ENCODE measurements at places on chromosomes 2 and 18.

GRCh38 chr2:19228715-19229114 is 129.7 kb downstream of the OSR1 start:
- H3K4me3 ChIP-seq: no peak overlapping the region
- DNase-seq: no peak
- H3K36me3 ChIP-seq: no peaks in the 10 kb centered on the region
- H3K4me1 ChIP-seq: no peaks in the 10 kb centered on the region
- no peak overlapping the region for H3K27ac ChIP-seq

GRCh38 chr18:36432880-36433555 is 135.5 kb downstream of the FHOD3 start:
- no peak overlapping the region for H3K27ac ChIP-seq
- no peaks in the 10 kb centered on the region for H3K4me1 ChIP-seq
- H3K4me3 ChIP-seq: no peak overlapping the region
- H3K36me3 ChIP-seq: no peaks in the 10 kb centered on the region
- DNase-seq: no peak
- peaks cover 1% of the 10 kb centered on the region for H3K27me3 ChIP-seq

- no peak overlapping the region for H3K4me3 ChIP-seq
- peaks cover 8% of the 10 kb centered on the region for H3K36me3 ChIP-seq
- H3K27me3 ChIP-seq: peaks cover 4% of the 10 kb centered on the region
- no peak for DNase-seq
- H3K4me1 ChIP-seq: peaks cover 28% of the 10 kb centered on the region
Observed at GRCh38 chr2:234147335-234147861, 96.9 kb downstream of the SPP2 start.

- peaks cover 2% of the 10 kb centered on the region for H3K36me3 ChIP-seq
- peaks cover 20% of the 10 kb centered on the region for H3K27me3 ChIP-seq
- no peak for DNase-seq
Observed at GRCh38 chr18:34867520-34867919, 157.4 kb downstream of the DTNA start.

GRCh38 chr18:23210526-23210925 is 75.2 kb downstream of the CABLES1 start:
- H3K27me3 ChIP-seq: no peaks in the 10 kb centered on the region
- DNase-seq: no peak
- no peak overlapping the region for H3K27ac ChIP-seq
- no peak overlapping the region for H3K4me3 ChIP-seq
- peaks cover 5% of the 10 kb centered on the region for H3K36me3 ChIP-seq

- no peak overlapping the region for H3K4me3 ChIP-seq
- no peak for DNase-seq
- H3K4me1 ChIP-seq: no peaks in the 10 kb centered on the region
- H3K27me3 ChIP-seq: no peaks in the 10 kb centered on the region
Observed at GRCh38 chr2:79219383-79219988, 59.9 kb upstream of the REG3A start.

DNA sequence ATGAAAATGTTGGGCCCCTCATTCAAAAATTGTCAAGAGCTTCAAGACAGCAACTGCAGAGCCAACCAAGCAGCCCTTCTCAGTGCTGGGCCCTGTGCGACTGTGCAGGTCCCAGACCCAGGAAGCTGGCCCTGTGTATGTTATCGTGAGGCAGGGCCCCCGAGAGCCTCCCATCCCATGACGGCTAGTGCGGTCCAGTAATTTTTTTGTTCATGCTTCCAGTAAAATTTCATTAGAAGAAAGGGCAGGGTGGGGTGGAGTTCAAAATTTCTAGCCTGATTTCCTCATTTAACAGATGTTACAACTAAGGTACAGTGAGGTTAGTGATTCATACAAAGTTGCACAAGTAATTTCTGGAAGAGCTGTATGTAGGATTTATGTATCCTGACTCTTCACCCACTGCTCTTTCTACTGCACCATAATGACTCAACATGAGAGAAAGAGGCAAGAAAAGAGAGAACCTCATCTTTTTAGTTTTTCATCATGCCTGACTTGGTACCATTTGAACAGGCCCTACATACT is 105.5 kb downstream of the ZEB2 start:
- no peak for DNase-seq
- H3K27me3 ChIP-seq: no peaks in the 10 kb centered on the region
- peaks cover 29% of the 10 kb centered on the region for H3K4me1 ChIP-seq

DNA sequence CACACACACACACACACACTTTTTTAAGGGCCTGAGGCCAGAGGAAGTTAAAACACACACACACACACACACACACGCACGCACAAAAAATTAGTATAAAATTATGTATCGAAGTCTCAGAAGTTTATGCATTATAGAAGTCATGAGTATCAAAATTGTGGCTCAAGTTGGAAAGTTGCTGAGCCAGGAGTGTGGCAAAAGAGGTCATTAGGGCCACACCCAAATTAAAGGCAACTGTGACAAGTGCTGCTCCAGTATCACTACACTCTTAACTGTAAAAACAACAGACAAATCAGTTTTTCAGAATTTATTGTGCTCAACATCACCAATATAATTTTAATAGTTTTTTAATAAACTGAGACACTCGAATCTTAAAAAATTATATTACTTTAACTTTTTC is 36.9 kb downstream of the YWHAQ start:
- H3K4me1 ChIP-seq: peaks cover 71% of the 10 kb centered on the region
- no peak for DNase-seq
- H3K27me3 ChIP-seq: no peaks in the 10 kb centered on the region
- H3K4me3 ChIP-seq: no peak overlapping the region

GRCh38 chr18:13247506-13247905 is 28.9 kb downstream of the LDLRAD4 start:
- H3K27ac ChIP-seq: no peak overlapping the region
- peaks cover 2% of the 10 kb centered on the region for H3K27me3 ChIP-seq

DNA sequence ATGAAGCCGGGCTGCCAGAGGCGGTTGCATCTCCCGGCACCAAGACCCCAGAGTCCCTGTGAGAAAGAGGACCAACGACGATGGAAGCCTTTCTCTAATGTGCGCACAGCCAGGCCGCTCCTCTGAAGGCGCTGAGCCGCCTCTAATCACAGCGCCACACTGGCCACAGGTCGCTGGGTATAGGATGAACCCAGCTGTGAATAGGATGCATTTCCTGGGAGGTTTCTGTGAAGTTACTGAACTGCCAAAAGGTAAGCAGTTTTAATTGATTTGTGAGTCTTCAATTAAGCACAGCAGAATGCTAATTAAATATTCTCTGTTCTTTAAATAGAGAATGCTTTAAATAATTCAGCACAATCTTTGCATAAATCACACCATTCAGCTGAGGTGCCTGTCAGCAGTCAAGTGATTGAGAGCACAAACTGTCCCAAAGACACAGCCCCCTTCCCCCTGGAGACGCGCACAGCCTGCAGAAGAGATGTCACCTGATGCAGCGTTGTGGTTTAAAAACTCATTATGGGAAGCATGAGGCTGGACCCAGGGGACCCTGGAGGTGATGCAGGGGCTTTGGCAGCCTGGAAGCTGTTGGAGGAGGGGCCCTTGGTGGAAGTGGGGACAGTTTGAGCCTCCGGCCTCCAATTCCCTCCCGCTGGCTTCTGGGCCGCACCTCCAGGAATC is 98.1 kb downstream of the RTP5 start:
- no peaks in the 10 kb centered on the region for H3K27me3 ChIP-seq
- peaks cover 21% of the 10 kb centered on the region for H3K4me1 ChIP-seq
- DNase-seq: no peak
- H3K27ac ChIP-seq: no peak overlapping the region
- no peaks in the 10 kb centered on the region for H3K36me3 ChIP-seq

DNA sequence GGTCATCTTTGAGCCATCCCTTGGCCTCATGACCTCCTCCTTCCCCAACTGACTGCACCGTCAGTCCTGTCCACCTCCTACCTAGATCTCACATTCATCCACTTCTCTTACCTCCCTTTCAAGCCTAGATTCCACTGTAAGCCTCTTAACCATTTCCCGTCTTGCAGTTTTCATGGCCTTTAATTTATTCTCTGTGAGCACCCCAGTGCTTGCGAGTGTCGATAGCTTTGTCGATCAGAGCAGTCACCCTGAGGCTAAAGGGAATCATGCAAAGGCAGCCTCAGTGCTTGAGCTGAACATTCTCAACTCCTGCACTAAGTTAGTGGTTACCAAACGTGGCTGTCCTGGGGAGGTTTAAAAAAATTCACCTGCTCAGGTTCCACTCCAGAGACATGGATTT is 14.7 kb downstream of the ARHGAP25 start:
- H3K36me3 ChIP-seq: peaks cover 49% of the 10 kb centered on the region
- peaks cover 90% of the 10 kb centered on the region for H3K4me1 ChIP-seq
- no peaks in the 10 kb centered on the region for H3K27me3 ChIP-seq
- H3K27ac ChIP-seq: no peak overlapping the region
- no peak for DNase-seq

GRCh38 chr2:229431327-229431954 is 160.4 kb upstream of the PID1 start:
- no peak for DNase-seq
- no peak overlapping the region for H3K4me3 ChIP-seq
- no peaks in the 10 kb centered on the region for H3K36me3 ChIP-seq
- no peaks in the 10 kb centered on the region for H3K27me3 ChIP-seq

DNA sequence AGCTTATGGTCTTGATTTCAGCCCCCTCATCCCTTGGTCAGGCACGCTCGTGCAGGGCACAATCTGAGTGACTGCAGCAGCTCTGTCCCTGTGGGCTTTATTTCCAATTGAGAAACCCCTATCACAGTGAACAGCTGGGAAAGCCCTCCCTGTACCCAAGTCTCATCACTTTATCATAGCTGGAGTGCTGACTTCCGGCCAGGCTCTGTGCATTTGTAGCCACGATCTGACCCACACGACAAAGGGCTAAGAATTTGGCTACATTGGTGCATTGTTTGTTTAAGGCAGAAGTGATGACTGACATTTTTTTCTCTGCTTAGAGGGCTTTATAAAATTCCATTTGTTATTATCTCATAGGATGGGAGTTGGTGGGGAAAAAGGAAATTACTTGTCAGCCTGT is 184.4 kb downstream of the KCNS3 start:
- H3K27me3 ChIP-seq: no peaks in the 10 kb centered on the region
- no peak overlapping the region for H3K27ac ChIP-seq
- no peaks in the 10 kb centered on the region for H3K4me1 ChIP-seq

DNA sequence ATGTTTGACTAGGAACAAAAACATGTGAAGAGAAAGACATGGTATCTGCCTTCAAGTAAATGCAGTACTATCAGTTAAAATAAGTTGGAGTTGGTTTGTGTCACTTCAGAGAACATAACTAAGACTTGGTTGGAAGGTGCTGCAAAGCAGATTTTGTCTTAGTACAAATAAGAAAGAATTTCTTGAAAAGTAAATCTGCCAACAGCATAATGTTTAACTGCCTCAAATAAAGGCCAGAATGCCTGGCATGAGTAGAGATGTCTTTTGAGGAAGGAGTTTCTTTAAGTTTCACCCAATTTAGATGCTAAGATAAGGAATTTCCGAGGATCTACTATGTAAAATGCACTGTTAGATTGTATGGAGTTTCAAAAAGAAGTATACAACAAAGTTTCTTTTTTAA is 409.7 kb downstream of the PIK3C3 start:
- H3K4me1 ChIP-seq: no peaks in the 10 kb centered on the region
- DNase-seq: no peak
- no peak overlapping the region for H3K4me3 ChIP-seq
- H3K36me3 ChIP-seq: no peaks in the 10 kb centered on the region
- H3K27me3 ChIP-seq: no peaks in the 10 kb centered on the region

DNA sequence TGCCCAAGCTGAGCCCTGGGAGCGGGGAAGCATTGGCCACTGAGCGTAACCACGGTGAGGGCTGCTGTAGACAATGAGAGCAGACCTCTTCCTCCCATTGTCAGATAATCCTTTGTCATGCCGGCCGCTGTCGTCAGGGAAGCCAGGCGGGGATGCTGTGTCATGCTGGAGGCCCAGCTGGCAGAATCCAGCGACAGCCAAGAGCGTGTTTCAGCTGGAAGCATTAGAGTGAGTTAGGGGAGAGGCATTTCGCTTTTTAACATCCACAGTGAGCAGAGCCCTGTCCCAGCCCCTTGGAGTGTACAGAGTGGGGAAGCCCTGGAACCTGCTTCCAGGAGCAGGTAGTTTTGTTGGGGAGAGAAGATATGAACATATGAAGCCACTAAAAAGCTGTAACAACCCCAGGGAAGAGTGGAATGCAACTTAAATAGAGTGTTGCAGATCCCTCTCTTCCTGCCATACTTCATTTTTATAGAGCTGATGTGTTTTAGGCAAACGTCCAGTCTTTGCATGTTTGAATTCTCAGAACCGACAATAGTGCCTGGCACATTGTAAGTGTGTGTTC is 7.0 kb downstream of the CTIF start:
- H3K4me1 ChIP-seq: peaks cover 17% of the 10 kb centered on the region
- no peak overlapping the region for H3K27ac ChIP-seq
- H3K4me3 ChIP-seq: no peak overlapping the region
- DNase-seq: no peak

All from activated T-helper 1 cell treated with anti-CD3 and anti-CD28 coated beads, Interleukin-12 subunit alpha, Interleukin-12 subunit beta, Interleukin-2, Interleukin-4 antibody, amounts not matched to agents 30 ng/mL and 10 ng/mL and 1 ng/mL, durations not matched to agents 14 hours and 24 hours and 36 hours (primary cell).